Activated CD8-positive, alpha-beta memory T cell treated with anti-CD3 and anti-CD28 coated beads for 1 hour (primary cell): ENCODE measurements at places on chromosomes 16 and 17.

DNA sequence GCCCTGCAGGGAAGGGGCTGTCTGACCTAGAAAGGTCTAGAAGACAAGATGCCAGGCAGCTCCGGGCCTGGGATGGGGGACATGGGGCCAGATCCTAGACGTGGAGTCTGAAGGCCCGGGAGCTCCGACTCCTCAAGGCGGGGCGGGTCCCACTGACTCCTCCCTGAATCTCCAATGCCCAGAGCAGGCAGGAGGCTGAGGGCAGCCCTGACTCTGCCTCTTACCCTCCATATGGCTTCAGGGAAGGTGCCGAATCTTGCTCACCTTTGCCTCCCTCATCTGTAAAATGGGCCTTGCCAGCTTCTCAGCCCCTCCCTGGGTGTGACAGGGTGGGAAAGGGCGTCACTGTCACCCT lies 14.8 kb downstream of the VASN start:
- no peak for DNase-seq

DNA sequence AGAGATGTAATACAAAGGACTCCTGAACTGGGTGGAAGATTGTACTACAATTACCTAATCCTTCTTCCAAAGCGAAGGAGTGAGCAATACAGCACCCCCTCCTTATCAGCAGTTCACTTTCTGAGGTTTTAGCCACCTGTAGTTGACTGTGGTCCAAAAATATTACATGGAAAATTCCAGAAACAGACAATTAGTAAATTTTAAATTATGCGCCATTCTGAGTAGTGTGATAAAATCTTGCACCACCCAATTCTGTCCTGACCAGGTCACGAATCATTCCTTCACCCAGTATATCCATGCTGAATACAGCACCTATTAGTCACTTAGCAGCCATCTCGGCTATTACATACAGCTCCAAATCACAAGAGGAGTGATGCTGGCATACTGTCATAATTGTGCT lies 23.2 kb downstream of the VPS53 start:
- DNase-seq, result no peak

GRCh38 chr17:7864995-7865650 lies 7.3 kb downstream of the CYB5D1 start:
- DNase-seq, result no peak

DNA sequence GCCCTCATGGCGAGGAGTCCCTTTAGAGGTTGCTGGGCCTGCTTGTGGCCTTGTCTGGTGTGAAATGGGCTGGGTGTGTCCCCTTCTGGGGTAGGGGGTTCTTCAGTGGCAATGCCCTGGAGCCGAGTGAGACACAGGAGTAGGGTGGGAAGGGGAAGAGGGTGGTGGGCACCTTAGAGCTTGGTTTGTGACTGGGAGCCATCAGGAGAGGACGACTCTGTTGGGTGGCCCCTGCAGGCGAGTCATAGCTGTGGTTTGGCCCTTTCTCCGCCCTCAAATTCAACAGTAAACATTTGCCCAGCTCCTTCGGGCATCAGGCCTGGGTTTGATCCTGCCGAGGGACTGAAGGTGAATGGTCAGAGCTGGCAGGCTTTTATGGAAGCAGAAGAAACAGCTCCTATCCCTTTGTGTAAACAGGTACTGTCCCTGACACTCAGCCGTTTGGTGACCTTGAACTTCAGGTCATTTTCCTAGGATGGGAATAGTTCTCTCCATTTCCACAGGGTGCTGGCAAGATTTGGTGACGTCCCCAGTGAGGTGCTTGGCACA lies 2.9 kb downstream of the E4F1 start:
- DNase-seq, result no peak

- DNase-seq, result no peak
Observed at GRCh38 chr17:46154151-46154816, 38.9 kb downstream of the KANSL1 start.

GRCh38 chr16:86974120-86974519 lies 343.1 kb downstream of the C16orf95 start:
- DNase-seq, result no peak

GRCh38 chr17:77417575-77417974 lies 276.8 kb downstream of the SEC14L1 start:
- DNase-seq, result no peak

DNA sequence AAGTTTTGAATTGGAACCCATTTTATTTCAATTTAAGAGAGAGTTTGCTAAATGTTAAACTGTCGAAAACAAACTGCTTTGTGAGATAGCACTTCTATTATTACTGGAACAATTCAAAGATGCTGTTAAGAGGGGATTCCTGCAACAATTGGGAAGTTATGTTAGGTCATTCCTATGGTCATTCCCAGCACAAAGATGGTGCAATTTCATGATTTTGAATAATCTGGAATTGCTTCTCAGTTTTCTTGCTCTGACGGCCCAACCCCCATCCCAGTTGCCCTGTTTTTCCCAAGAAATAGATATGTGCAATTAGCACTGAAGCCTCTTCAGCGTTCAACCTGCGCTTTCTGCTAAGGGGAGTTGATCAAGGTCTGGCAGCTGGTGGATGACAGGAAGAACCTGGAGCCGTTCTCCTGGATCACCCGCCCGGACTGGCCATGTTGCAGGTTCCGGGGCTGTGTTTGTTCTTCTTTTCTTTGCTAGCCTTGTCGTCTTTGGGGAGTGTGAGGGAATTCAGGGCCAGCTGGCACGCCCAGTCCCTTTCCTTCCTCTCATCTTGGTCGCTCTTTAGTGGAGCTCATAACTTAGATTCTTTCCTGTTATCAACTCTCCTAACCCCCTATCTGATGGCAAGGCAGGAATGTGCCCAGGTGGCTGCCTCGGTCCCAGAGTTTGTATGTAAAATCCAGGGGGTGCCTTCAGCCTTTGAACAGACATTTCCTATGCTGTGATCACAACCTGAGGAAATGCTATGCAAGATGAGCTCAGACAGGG lies 29.0 kb upstream of the IRF8 start:
- DNase-seq, result no peak

DNA sequence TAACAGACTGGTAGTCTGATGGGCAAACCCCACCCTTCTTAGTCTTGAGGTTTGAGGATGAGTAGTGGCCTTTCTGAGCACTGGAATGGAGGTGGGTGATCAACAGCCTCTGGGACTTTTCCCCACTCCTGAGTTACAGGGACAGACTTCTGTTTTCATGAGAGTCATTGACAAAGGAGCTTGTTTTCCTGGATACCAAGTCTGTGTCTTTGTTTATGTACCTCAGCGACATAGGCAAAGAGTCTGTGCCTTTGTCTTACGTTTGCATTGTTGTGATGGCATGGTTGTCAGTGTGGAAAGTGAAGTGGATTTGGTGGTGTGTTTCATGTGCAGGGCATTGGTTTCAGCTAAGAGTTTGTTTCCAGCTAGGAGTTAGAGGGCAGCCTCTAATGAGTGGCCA lies 17.5 kb downstream of the EPN2 start:
- DNase-seq, result no peak

DNA sequence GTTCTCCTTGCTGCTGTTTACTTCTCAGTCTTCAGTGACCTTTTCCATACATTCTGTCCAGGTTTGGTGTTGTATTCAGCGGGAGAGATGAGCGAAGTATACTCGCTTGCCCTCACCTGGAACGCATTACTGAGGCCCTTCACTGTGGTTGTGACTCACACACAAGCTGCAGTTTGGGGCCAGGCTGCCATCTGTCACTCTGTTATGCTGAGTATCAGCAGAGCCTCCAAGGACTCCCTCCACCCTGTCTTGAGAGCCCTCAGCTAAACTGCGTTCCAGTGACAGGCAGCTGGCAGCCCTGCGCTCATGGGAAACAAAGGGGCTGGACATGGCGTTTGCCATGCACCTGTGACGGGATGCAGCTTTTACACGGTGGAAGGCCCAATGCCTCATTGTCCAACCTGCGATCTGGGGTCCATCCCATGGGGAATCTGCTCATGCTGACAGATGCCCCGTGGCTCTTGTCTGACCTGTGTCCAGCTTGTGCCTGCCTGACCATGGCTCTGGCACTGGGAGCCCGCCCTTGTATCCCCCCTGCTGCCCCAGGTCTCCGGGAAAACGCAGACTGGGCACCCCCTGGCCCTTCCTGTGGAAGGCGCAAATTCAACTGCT lies 6.5 kb upstream of the ZNF778 start:
- no peak for DNase-seq

- DNase-seq, result no peak
Observed at GRCh38 chr16:88499292-88499691, 46.2 kb downstream of the ZFPM1 start.

GRCh38 chr16:20243731-20244281 lies 83.5 kb downstream of the GP2 start:
- DNase-seq, result no peak

DNA sequence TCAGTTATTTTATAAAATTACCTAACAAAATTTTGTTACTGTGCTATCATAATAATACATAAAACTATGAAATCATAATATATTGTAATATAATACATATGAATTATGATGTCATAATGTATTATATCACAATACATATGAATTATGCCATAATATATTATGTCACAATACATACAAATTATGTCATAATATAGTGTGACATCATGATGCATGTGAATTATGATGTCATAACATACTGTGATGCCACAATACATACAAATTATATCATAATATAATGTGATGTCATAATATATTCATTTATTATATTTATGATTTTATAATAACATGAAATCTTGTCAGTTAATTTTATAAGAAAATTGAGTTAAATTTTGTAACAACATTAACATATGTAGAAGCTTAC lies 2021.6 kb downstream of the TP53TG3F start:
- DNase-seq, result no peak

GRCh38 chr16:57800200-57801097 lies 1.8 kb downstream of the KIFC3 start:
- no peak for DNase-seq

GRCh38 chr17:82128287-82128686 lies 30.3 kb upstream of the FASN start:
- no peak for DNase-seq

DNA sequence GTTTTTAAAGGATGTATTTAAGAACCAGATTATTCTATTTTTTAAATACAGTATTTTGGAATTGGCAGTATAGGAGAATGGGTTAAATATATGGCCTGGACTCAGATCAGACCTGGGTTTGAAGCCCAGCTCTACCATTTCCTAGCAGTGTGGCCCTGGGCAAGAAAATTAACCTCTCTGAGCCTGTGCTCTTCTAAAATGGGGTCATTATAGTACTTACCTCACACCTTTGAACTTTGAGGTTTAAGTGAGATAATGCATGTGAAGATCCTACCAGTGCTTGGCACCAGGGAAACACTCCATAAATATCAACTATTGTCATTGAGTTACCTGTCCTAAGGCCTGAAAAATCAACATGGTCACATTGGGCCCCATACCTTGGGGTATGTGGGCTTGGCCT lies 93.4 kb upstream of the WSB1 start:
- DNase-seq, result no peak

- DNase-seq, result no peak
Observed at GRCh38 chr16:75064403-75065148, 52.0 kb downstream of the LDHD start.

DNA sequence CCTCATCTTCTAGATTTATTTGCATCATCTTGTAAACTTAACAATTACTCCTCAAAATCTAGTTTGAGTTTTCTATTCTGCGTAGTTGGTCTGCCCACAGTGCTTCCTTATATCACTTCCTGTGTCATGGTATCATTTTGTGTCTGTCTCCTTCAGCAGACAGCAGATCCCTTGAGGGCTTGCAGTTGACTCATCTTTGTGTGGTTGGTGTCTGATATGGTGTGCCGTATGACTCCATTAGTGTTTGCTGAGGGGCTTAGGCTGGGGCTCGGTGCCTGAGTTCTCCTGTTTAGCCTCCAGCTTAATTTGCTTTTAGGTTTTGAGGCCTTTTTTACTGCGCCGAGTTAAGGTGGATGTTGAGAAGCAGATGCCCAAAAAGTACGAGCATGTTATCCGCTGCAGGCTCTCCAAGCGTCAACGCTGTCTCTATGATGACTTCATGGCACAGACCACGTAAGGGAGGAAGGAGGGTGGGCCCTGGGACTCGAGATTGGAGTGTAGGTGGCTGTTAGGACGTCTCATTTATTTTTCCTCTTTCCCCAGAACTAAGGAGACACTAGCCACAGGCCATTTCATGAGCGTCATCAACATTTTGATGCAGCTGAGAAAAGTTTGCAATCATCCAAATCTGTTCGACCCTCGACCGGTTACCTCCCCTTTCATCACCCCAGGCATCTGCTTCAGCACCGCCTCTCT lies 16.9 kb downstream of the SRCAP start:
- DNase-seq, result no peak

- no peak for DNase-seq
Observed at GRCh38 chr16:62755938-62756337, 719.7 kb upstream of the CDH8 start.

- no peak for DNase-seq
Observed at GRCh38 chr16:86388976-86389375, 121.4 kb upstream of the FOXF1 start.

GRCh38 chr16:459761-460160 lies 34.3 kb downstream of the RAB11FIP3 start:
- no peak for DNase-seq

DNA sequence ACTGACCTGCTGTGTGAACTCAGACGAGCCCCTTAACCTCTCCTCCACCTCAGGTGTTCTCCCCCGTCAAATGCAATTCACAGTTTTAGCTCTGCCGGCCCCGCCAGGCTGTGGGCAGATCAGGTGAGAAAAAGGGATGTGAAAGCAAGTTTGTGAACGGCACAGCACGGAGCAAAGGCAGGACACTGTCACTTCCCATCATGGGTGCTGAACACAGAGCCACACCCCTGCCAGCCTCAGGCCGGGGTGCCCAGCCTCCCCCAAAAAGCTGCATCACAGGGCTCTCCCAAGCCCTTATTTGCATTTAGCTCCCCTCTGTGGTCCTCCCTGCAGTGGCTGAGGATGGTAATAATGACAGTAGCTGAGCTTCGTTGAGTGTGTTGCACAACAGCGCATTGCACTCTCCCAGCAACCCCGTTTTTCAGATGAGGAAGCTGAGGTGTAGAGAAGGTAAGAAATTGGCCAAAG lies 88.8 kb upstream of the TNRC6C start:
- DNase-seq, result no peak

DNA sequence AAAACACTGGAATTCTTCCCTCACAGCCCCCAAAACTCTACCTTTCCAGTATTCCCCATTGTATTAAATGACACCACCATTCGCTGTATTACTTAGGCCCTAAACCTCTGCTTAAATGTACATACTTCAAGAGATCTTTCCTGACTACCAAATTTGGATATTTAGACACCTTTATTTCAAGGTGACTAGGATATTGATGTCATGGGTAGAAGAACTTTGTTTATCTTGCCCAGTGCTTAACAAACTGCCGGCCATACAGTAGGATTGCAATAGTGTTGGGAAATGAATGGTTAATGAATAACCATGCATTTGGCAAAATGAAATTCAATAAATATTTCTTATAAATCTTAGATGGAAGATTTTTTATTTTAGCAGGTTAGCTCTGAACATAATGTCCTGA lies 86.2 kb upstream of the CA10 start:
- DNase-seq, result no peak

GRCh38 chr16:86337138-86337537 lies 173.2 kb upstream of the FOXF1 start:
- no peak for DNase-seq

DNA sequence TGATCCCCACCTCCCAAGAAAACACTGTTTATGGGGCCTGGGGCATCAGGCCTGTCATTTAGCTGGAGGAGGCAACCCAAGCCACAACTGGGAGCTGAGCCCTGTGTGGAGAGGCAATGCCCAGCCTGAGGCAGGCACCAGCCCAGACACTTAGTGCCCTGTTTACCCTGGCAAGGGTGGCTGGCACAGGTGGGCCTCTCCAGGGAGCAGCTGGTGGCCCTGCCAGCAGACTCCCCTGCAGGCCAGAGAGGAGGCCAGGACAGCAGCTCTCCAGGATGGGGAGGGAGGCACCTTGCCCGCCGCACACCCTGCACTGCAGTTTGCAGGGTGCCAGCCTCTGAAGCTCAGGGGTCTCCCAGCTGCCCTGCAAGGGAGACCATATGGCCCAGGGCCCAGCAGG lies 9.1 kb upstream of the TMEM92 start:
- no peak for DNase-seq
